ENCODE measurements at places on chromosomes 4 and X. TPM values are rescaled to one million over a fixed set of nuclear protein-coding genes. Genes with fewer than 3 reads are reported as not detected.

DNA sequence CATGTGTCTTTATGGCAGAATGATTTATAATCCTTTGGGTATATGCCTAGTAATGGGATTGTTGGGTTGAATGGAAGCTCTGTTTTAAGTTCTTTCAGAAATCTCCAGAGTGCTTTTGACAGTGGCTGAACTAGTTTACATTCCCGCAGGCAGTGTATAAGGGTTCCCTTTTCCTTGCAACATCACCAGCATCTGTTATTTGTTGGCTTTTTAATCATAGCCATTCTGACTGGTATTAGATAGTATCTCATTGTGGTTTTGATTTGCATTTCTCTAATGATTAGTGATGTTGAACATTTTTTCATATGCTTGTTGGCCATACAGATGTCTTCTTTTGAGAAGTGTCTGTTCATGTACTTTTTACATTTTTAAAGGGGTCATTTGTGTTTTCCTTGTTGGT lies 129.8 kb downstream of the TBCK start:
- DNase-seq = no peak

DNA sequence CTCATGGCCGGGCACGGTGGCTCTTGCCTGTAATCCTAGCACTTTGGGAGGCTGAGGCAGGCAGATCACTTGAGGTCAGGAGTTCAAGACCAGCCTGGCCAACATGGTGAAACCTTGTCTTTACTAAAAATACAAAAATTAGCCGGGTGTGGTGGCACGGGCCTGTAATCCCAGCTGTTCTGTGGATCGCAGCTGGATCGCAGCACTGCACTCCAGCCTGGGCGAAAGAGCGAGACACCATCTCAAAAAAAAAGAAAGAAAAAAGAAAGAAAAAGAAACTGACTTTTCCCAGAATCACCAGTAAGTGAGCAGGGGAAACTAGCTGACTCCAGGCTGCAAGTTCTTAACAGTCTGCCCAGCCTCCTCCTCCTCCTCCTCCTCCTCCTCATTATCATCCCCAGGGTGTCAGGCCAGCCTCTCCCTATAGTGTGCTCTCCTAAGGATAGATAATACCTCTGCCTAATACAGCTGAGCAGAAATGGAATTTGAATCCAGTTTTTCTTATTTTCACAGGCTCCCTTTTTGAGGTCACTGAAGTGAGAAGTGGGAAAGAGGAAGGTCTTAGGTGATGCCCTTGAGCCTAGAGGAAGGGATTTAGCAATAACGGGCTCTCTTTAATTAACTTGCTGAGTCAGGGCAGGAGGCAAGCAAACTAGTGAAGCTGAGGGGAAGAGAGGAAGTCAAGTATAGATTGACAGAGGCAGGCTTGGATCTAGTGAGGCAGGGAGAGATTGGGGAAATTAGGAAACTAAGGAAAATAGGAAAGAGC lies 11.8 kb upstream of the ELF2 start:
- DNase-seq = no peak

Gene RRH
- not detected for total RNA-seq

DNA sequence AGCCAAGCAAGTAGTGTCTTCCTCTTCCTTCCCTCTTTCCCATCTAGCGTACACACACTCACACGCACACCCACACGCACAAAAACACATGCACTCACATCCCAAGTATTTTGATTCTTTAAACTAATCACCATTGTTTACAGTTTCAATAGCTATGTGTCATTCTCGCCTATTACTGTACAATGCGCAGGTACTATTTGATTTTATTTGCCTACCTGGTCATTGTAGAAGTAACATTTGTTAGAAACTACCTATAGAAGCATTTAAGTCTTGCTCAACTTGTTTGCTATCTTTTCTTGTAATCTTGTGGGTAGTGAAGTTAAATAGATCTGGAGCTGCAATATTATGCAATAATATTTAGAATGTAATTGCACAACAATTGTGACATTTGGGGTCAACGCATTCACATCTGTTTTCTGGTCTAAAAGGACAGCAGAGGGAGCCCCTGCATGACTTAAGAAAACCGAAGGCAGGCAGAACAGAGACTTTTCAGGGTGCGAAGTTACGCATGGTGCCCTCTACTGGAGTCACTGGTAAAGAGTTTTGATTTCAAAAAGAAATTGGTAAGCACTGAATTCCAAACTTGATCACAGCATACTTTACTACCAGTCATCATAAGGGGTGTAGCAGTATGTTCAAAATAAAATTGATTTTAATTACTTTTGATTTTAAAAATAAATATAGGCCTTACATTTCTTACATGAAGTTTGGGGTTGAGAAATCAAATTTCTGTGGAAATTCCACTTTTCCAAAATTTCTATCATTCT lies 503.3 kb upstream of the FAM241A start:
- peak; percentile 68 for DNase-seq

- DNase-seq = no peak
These were observed 21.8 kb downstream of the KIAA1210 start for GRCh38 chrX:119105826-119106225.

Gene COL4A6
- total RNA-seq = 15.5 TPM

DNA sequence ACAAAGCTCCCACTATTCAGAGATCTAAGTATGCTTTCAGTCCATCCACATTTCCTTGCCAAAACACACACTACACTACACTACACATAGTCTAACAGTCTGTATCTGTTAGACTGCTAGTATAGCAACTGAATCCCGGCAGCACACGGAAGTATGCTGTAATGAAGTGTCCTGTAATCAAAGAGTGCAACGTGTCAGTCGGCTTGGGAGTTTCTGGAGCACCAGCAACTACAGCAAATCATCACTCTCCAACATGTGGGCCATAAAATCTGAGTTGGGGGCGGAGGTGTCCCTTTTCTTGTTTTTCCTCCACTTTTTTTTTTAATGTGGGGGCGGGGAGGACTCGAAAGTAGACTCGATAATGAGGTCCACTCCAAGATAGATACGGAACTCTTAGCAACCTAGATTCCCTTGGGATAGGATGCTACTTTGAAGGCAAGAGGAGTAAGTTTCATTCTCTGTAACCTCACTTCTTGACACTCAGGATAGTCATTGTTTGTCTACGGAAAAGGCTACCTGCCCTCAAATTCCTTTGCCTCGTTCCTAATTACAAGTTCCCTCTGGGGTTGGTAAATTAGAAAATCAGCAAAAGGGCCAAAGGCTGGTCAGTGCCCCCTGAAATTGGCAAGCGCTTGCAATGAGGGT lies 722 bp downstream of the SLC10A7 start:
- DNase-seq = peak; percentile 57

DNA sequence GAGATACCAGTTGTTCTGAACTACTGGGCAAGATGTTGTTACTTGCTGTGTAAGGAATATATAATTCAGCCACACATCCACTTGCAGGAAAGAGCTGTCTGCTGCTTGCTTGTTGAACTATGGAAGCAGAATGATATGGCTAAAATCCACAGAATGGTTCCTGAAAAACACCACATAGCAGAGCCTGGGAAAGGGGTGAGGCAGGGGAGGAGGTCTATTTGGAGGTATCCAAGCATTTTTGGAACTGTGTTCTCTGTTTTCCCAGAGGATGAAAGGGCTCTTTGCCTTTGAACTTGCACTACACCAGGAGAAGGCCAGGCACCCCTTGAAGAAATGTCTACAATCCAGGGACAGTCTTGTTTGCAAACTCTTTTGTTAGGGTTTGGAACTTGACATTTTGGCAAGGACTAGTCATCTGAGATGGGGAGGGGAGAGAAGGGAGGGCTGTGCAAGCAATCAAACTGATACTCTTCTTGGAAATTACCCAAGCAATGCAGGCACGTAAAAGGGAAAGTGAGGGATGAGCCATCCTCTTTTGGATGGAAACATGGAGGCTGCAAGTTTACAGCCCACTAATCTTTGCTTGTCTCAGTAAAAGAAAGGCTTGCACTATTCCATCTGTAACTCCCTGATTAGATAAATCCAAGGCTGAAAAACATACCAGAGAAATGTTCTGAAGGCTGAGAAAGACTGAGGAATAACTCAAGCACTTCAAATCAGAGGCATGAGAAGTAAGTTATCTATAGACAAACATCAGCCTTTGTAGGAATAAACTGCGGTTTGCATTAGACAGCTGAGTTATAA lies 141.0 kb downstream of the TSPAN5 start:
- no peak for DNase-seq

Gene DDX3X
- 158 TPM for total RNA-seq

DNA sequence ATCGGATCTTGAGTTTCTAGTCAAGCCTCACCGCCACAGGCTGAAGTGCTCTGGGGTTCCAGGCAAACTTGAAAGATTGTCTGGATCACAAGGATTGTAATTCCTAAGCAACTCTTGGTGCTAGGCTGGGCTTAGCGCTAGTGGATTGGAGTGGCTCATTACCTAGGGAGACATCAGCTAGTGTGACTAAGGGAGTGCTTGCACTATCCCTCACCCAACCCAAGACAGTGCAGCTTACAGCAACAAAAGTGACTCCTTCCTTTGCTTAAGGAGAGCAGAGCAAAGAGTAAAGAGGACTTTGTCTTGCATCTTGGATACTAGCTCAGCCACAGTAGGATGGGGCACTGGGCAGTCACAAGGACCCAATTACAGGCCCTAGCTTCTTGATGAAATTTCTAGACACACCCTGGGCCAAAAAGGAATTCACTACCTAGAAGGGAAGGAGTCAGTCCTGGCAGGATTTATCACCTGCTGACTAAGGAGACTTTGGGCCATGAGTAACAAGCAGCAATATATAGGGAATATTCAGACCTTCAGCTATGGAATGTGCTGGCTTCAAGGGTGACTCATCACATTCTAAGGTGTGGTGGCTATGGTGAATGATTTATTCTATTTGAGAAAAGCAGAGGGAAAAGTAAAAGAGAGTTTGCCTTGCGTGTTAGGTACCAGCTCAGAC lies 1212.4 kb downstream of the PCDH18 start:
- DNase-seq = peak; percentile 45

DNA sequence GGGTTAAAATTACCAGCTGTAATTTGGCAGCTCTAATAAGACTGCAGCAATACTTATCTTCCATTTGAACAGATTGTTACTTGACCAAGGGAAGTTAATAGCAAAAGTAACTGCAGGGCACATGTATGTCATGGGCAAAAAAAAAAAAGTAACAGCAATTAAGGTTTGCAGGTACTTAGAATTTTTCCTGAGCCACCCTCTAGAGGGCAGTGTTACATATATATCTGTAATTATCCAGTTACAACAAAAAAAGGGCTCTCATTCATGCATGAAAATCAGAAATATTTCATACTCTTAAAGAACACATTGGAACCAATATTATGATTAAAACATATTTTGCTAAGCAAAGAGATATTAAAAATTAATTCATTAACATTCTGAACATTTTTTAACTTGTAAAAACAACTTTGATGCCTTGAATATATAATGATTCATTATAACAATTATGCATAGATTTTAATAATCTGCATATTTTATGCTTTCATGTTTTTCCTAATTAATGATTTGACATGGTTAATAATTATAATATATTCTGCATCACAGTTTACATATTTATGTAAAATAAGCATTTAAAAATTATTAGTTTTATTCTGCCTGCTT lies 25.1 kb downstream of the XIAP start:
- DNase-seq = peak; percentile 66

DNA sequence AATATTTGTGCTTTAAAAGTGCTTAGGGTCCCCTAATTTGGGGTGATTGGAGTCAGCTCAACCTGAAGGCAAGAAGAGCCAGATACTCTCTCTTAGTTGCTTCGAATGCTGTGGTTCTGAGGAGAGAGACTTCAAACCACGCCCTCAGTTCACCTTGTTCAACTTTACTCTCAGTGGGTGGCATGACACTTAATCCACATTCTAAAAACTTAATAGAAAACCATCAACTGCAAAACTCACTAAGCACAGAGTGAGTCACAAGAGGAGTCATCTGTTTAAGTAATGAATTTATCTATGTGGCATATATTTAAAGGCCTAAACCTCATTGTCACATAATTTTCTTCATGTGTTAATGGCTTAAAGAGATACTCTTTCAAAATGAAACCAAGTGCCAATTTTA lies 99.5 kb upstream of the SLC4A4 start:
- DNase-seq = peak; percentile 35

- DNase-seq = no peak
These were observed 153.6 kb downstream of the RASL11B start for GRCh38 chr4:53015681-53016080.

- DNase-seq = no peak
These were observed 70.2 kb downstream of the SUPT20HL2 start for GRCh38 chrX:24243692-24244091.

DNA sequence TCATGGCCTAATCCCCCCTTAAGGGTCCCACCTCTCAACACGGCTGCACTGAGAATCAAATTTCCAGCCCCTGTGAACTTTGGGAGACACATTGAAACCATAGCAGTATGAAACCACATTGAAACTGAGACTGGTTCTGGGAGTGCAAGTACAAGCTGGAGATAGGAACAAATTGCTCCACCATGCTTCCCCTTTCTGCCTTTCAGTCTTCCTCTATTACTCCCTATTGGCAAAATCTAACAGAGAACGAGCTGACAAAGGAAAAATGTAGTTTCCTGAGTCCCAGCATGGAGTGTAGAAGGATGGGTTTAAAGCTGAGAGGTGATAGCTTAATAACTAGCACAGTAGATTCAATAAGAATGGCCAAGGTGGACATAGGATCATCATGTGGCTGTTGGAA lies 161.7 kb upstream of the RPL34 start:
- no peak for DNase-seq

Gene ADGRG2
- total RNA-seq = 0.20 TPM

GRCh38 chr4:24229978-24230377 lies 340.1 kb upstream of the PPARGC1A start:
- no peak for DNase-seq

DNA sequence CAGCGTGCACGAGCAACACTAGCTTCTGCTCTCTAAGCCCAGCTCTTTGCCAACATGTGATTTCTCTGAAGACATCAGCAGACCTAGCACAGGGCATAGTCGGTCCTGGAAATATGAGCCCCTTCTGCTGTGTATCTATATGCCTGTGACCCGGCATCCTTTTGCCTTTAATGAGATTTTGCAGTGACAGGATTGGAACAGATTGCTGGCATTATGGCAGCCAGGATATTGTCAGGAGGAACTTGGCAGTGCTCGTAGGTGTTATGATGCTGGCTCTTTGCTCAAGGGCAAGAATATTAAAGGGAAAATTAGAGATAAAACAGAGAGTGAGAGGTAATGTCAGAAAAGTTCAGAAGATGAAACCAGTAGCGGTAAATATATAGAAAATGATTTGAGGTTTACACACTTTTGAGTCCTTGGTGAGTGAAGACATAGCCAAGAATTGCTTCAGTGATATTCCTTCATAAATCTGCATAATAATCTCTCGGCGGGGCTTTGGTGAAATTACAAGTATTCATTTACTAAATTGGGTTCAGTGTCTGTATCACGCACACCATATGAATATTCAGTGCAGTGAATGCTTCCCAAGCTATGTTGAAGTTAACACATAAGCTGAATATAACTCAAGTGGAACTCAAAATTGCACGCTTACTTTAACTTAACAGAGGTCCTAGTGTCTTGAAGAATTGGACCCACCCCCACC lies 502.1 kb upstream of the NR3C2 start:
- DNase-seq = no peak

GRCh38 chr4:24282446-24282845 lies 301.9 kb downstream of the DHX15 start:
- DNase-seq = no peak

DNA sequence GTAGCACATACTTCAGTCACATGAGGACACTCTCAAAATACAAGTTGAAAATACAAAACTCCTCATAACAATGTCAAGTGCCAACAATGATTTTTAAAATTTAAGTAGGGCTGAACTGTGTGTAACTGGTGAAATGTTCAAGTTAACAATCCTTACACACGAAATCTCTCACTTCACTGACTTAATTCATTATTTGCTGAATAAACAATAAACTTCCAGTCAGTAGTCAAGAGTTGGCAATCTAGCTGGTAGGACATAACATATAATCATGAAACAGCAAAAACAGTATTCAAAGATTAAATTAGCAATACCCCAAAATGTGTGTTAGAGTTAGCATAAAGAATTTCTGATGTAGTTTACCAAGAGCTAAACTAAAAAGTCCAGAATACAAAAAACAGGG lies 1.9 kb upstream of the RAB33B start:
- no peak for DNase-seq

Gene TMEM156
- total RNA-seq = 29.3 TPM

All from PC-9 (cell line).